Germinal center (tissue), 1 donor: ENCODE measurements at places on chromosomes 16 and 17.

DNA sequence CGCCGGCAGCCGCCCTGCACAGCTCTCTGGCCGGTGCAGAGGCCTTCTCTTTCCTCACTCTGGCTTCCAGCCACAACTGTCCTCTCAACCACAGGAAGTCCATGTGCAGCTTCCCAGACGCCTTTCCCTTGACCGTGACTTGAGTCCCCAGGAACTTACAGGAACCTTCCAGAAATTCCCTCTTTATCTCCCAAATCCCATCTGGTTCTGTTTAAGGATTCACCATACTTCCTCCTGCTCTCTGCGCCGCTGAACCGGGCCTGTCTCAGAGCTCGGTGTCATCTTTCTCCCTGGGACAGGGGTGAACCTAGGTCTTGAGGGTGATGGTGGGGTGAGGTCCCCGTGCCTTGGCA, 65.2 kb upstream of the ZNF469 start:
- no peak for DNase-seq

DNA sequence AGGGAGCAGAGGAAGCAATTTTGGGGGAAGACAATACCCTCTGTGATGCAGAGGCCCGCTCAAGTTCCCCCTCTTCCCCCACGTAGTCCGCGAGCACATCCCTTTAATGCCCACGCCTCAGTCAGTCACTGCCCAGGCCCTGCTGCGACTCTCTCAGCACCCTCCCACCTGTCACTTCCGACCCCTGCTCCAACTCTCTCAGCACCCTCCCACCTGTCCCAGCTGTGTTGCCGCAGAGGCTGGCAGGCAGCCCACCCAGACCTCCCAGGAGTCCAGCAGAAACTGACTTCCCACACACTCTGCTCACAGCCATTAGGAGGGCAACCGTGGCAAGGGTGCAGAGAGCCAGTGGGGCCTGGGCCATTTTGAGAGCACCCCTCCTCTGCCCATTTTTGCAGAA, 92.7 kb downstream of the WSCD1 start:
- DNase-seq: no peak

GRCh38 chr17:6506679-6507231, 49.6 kb downstream of the PITPNM3 start:
- no peak for DNase-seq

DNA sequence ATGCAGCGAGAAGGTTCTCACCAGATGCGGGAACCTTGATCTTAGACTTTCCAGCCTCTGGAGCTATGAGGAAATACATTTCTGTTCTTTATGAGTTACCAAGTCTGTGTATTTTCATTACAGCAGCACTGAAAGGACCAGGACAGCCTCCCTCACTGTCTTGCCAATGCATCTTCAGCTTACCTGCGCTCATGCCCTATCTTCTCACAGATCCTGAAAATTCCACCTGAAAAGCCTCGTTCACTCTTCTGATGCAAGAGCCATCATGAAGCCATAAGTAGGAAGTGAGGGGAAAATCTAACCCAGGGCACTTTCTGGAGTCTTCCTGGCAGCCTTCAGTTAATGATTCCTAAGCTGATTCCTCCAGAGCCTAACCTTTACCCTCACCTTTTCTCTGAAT, 194.0 kb downstream of the SALL1 start:
- DNase-seq: no peak

GRCh38 chr17:10731408-10731879, 1.6 kb upstream of the TMEM220 start:
- DNase-seq: no peak

GRCh38 chr17:55322453-55322985, 57.8 kb downstream of the HLF start:
- no peak for DNase-seq

DNA sequence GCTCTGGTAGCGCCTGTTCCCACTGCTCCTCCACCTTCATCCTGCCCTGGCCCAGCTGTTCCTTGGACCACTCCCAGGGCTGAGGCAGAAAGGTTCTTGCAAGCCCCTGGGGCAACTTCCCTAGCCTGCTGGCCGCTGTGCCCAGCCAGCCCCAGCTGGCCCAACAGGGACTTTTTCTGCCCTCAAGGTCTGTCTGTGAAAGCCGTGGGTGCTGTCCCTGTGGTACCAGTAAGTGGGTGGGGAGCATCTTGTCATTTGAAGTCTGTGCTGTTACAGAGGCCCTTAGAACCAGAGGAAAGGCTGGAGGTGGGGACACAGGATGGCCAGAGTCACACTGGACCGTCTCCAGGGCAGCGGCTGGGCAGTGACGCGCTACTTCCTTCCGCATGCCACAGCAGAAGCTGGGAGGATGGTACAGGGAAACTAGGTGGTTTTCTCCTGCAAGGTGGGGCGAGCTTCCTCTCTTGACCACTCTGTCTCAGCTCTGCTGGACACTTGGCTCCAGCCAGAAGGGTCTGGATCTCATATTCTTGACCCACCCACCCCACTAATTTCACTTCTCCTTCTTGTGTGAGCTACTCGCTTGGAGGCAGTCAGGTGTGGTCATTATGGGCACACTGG, 87.8 kb downstream of the PLCG2 start:
- no peak for DNase-seq

- no peak for DNase-seq
These were observed 123.4 kb downstream of the DYNLRB2 start for GRCh38 chr16:80664226-80664625.

DNA sequence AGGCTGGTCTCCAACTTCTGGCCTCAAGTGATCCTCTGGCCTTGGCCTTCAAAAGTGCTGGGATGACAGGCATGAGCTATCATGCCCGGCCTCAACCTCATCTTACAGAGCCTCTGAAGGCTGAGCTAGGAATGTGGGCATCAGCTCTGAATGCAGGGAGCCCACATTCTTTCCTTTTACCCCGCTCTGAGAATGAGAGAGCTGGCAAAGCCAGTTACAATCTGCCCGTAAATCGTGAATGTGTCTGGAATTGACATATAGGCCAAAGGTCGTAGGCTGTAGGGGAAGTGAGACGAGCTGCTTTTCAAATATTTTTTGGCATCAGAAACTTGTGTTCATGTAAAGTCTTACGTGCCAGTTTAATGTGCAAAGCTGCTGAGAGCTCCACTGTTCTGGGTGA, 4.5 kb downstream of the TMEM238L start:
- DNase-seq: no peak

GRCh38 chr17:14760719-14761411, 460.0 kb downstream of the HS3ST3B1 start:
- DNase-seq: no peak

DNA sequence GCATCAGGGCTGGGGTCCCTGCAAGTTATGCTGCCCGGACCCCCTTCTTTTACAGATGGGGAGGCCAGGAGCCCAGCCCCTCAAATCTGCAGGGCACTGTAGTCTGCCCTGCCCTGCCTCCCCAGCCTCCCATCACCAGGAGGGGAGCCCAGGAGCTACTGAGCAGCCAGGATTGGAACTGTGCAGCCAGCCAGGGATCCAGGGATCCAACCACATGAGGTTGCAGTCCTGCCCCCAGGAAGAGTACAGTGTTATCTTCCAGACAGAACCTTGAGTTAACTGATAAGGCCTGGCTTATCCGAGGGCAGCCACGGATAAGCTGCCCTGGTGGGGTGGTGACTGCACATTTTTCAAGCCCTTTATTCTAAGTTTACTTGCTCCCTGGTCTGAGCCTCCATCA, 11.4 kb upstream of the NDRG4 start:
- DNase-seq: no peak

DNA sequence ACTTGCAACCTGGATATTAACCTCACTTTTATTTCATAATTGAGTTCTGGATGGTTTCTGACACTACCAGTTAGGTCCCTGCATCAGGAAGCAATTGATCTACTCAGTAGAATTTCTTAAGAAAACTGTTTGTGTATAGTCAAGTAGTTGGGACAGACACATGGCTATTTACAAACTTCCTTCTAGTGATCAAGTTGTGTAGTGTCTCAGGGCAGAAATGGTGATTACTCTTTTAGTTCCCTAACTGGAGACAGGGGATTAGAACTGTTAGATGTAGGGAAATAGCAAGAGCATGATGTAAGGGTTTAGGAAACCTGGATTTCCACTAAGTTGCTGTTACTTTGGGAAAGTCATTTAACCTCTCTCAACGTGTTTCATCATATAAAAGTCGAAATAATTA, 30.4 kb downstream of the TMEM100 start:
- DNase-seq: no peak

GRCh38 chr16:16073891-16074881, 124.8 kb downstream of the ABCC1 start:
- DNase-seq: no peak

DNA sequence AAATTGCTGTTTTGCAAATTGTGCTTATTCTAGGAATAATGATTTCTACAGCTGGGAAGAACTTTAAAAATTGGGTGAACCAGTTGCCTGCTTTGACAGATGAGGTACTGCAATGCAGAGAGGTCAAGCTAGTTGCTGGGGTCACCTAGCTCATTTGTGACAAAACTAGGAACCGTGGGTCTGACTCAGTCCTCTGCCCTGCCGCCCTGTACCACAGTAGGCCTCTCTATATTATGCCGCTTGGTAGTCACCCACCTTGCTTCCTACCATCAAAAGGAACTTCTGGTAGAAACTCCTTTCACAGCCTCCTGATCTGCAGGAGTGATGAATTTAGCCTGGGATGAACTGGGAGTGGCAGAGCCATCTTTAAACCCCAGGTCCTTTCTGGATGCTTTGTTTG, 105.7 kb downstream of the PITPNC1 start:
- no peak for DNase-seq

GRCh38 chr16:56324406-56324805, 100.9 kb downstream of the AMFR start:
- no peak for DNase-seq
